Retinal pigment epithelial cell (primary cell): ENCODE measurements at places on chromosomes 5 and 9.

- no peak for DNase-seq
Observed at GRCh38 chr5:749101-749670, 35.3 kb downstream of the ZDHHC11B start.

DNA sequence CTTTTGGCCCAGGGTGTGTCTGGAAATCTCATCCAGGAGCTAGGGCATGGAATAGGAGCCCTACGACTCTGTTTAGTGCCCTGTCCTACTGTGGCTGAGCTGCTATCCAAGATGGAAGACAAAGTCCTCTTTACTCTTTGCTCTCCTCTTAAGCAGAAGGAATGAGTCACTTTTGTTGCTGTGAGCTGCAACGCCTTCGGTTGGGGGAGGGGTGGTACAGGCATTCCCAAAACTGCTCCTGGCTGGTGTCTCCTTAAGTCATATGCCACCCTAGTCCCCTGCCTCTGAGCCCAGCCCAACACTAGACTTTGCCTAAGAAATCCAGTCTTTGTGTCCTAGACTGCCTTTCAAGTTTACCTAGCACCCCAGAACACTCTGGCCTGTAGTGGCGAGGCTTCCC, 99.9 kb downstream of the PRR16 start:
- DNase-seq = no peak

DNA sequence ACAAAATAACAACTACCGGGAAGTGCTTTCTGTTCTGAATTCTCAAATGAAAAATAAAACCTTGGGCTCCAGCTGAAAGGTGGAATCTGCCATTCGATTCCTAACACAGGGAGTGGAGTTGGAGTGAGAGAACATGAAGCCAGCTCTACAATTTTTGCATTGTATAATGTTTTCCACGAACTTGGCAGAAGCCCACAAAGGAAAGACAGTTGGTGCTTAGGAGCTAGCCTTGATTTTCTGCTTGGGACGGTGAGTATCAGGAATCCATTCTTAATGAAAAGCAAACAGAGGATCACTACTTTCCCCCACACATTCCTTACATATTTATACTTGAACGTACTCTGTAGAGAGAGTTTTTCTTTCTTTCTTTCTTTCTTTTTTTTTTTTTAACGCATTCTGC, 74.2 kb upstream of the FBXL7 start:
- DNase-seq = no peak

- no peak for DNase-seq
Observed at GRCh38 chr9:79220251-79220650, 351.5 kb upstream of the TLE4 start.

DNA sequence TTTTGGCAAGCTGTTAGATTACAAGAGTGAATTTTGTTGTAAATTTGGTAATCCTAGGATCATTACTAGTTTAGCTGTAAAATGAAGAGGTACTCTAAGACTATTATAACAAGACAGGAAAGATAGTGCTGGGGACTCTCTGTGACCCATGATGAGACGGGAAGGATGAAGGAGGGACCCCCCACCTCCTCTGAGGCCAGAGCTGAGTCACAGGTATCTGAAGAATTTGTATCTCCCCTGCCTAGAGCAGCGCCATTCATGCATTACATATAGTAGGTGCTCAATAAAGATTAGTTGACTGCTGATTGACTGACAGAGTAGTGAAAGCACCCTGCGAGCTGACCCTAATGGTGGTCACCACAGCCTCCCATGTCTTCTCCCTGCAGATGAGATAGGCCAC, 202.8 kb downstream of the SNX18 start:
- DNase-seq = no peak

- peak; percentile 52 for DNase-seq
Observed at GRCh38 chr9:109320742-109321448, at the start of gene EPB41L4B. Gene EPB41L4B (minus strand): TSS chr9:109321059. CDS start chr9:109320446, 613 bp downstream.

DNA sequence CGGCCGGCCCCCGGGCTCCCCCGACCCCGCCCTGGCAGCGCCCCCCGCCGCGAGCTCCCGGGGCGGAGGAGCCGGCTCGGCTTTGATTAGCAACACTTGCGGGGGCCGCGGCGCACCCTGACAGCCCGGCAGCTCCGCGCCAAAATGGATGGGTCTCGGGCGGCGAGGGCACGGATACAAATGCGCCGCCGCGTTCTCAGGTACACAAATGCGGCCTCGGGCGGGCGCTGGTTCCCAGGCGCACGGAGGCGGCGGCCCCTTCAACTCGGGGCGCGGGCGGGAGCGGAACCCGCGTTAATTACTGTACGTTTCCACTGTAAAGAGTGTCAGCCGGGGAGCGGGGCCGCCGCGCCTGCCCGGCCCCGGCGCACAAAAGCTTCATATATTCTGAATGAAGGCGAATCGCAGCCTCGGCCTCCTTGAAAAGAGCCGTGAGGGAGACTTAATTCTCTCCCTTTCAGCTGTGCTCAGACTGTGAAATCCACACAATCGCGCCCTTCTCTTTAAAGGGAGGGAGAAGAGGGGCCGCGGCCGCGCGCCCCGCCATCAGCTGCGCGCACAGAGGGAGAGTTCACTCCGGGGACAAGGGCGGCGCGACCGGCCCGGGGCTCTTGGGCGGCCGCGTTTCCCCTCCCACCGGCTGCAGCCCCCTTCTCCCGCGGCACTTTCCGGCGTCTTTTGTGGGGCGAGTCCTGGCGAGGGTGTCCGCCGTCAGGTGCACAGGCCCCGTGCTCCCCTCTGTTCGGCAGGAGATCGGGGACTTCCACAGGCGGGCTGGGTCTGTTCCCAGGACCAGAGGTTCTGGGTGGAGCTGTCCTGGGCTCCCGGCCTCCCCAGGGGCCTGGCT, 27.0 kb downstream of the MSX2 start:
- no peak for DNase-seq
